ENCODE measurements at places on chromosomes 1 and 21. TPM values are rescaled to one million over a fixed set of nuclear protein-coding genes. Genes with fewer than 3 reads are reported as not detected.

CZIB gene
- total RNA-seq = 61.1 TPM

- DNase-seq = no peak
These were observed 57.9 kb upstream of the SSBP3 start for GRCh38 chr1:54464031-54464476.

DNA sequence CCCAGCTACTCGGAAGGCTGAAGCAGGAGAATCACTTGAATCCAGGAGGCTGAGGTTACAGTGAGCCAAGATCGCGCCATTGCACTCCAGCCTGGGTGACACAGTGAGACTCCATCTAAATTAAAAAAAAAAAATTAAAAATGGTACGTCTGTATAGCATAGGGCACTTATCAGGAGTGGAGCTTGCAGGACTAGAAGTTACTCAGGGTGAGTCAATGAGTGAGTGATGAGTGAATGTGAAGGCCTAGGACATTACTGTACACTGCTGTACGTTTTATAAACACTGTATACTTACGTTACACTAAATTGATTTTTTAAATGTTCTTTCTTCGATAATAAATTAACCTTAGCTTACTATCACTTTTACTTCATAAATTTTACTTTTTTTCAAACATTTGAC lies 183.6 kb downstream of the NR5A2 start:
- DNase-seq = no peak

DNA sequence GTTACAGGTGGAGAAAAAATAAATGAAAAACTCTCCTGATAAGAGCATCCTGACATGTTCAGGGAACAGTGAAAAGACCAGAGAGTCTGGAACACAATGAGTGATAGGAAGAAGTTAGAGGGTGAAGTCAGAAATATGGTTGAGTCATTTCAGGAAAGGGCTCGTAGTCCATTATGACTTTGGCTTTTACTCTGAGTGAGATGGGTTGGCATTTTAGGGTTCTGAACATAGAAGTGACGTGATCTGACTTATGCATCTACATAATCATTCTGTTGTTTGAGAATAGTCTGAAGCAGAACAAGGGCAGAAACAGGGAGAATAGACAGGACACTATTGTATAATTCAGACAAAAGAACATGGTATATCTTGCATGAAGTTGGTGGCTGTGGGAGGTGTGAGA lies 5.8 kb downstream of the HMCN1 start:
- no peak for DNase-seq

GRCh38 chr21:46307625-46308024 lies 16.0 kb downstream of the C21orf58 start:
- DNase-seq = no peak

GRCh38 chr1:226814751-226815537 lies 55.5 kb upstream of the PSEN2 start:
- peak; percentile 47 for DNase-seq

GRCh38 chr1:19850214-19850613 lies 32.0 kb upstream of the OTUD3 start:
- no peak for DNase-seq

GRCh38 chr1:241157435-241157834 lies 199.6 kb downstream of the RGS7 start:
- no peak for DNase-seq

DNA sequence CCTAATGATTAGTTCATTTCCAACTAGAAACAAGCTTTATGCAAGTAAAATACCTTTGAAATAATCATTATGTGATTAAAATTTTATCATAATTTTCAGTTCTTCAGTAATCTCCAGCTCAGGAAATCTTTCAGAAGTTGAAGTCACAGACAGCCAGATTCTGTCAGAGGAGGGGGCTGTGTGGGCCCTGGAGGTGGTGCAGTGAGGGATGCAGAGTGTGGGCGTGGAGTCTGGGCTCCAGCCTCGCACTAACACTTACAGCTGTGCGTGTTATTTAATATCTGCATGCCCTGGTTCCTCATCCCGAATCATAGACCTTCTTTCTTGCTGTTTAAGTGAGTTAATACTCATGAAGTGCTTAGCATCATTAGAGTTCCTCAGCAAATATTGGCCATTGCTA lies 23.9 kb downstream of the WDR64 start:
- no peak for DNase-seq

DNA sequence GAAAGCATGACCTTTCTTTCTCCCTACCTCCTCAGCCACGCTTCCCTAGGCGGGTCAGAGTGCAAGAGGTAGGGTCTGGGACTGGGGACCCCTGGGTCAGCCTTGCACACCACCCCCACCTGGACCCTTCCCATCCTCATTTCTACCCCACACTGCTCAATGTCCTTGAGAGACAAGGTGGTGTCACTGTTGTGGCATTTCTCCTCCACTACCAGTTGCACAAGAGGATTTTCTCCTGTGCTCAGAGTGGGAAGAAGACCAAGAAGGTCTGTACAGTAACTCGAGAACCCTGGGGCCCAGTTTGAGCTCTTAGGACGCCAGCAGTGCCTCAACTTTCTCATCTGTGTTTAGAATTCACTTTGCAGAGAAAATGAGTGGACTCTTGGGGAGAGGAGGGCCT lies 49.4 kb upstream of the CD34 start:
- DNase-seq = no peak

TCHH gene
- total RNA-seq = not detected

SSR2 gene
- total RNA-seq = 77.6 TPM

- DNase-seq = no peak
These were observed 72.8 kb downstream of the PSMG1 start for GRCh38 chr21:39110431-39110830.

DNA sequence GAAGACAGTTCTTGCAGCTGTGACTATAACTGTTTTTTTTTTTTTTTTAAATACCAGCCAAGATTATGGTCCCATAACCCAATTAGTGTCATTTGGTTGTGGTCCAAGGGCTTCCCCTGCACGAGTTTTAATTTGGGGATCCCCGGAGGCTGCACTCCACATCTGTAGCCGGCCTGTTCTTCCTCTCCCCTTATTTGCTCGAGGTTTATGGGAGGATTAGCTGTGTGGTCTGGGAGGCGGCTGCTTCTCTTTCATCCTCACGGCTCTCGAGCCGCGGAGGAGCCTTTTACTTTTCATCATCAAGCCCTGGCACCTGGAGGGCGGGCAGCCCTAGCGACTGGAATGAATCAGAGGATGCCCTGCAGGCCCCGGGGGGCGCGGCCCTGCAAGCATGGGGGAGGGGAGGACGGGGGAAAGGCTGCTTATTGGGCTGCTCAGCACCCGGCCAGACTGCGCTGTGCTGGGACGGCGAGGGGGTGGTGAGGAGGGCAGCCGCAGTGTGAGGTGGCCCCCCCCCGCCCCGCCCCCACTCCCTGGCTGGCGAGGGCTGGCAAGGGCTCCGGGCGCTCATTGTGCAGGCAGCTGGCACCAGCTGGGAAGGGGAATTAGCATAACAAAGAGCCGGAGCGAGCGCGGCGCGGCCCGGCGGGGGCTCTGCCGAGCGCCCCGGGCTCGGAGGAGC lies 18.5 kb downstream of the SERTAD4 start:
- peak; percentile 40 for DNase-seq

DNA sequence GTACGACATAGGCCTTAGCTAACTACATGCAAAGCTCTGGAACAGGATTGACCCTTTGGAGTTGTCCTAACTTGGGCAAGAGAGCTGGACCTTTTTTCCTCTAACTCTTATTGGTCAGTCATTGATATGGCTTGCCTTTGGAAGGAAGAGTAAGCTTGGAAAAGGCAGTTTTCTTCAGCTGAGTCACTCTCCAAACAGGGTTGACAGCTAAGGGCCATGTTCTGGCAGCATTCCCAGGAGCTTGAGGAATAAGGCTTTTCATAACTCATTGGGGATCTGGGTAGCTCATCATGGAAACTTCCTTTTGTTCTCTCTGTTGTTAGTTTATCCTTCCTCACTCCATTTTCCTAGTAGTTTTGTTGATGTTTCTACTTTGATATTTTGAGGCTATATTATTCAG lies 14.5 kb upstream of the ERRFI1 start:
- DNase-seq = peak; percentile 53

GRCh38 chr1:54127594-54128300 lies 25.1 kb downstream of the CDCP2 start:
- no peak for DNase-seq

- DNase-seq = peak; percentile 80
These were observed 98.9 kb downstream of the DHRS3 start for GRCh38 chr1:12518931-12519692.

Data from left ventricle myocardium inferior (tissue), 1 donor.